ENCODE measurements at places on chromosomes 1 and 21.

DNA sequence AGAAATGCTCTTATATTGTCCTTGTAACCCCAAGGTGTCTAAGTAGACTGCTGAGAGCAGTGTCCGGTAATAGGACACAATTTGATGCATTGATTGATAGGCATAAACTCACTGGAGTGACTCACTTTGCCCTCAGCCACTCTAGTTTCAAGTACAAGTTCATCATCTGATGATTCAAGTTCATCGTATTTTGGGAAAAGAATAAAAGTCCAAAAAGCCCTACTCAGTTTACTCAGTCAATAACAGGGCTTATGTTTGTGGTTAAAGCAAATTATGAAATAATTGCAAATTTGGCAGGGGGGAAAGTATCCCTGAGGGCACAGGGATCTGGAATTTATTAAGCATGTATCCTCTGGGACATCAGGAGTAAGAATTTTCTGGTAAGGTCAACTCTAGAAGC lies 7.6 kb upstream of the ATF3 start:
- no peak for DNase-seq

DNA sequence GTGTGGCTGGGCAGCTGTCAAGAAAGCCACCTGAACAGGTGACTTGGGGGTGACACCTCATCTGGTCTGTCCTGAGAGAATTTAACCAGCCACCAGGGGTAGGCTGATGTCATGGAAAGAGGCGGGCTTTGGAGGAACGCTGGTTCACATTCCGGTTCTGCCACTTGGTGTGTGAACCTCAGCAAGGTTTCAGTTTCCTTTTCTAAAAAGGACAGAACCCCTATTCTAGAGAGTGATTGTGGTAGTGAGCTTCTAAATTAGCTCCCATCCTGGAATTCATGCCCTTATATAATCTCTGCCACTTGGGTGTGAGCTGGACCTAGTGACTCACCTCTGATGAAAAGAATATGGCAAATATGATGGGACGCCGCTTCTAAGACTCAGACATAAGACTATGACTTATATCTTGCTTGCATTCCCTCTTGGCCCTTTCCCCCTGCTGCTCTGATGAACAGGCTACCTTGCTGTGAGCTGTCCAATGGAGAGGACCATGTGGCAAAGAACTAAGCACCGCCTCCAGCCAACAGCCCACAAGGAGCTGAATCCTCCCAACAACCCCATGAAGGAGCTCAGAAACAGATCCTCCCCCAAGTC lies 332.1 kb downstream of the RRAGC start:
- peak; percentile 51 for DNase-seq

- DNase-seq, result no peak
These were observed 31.9 kb downstream of the SPTA1 start for GRCh38 chr1:158654571-158654970.

DNA sequence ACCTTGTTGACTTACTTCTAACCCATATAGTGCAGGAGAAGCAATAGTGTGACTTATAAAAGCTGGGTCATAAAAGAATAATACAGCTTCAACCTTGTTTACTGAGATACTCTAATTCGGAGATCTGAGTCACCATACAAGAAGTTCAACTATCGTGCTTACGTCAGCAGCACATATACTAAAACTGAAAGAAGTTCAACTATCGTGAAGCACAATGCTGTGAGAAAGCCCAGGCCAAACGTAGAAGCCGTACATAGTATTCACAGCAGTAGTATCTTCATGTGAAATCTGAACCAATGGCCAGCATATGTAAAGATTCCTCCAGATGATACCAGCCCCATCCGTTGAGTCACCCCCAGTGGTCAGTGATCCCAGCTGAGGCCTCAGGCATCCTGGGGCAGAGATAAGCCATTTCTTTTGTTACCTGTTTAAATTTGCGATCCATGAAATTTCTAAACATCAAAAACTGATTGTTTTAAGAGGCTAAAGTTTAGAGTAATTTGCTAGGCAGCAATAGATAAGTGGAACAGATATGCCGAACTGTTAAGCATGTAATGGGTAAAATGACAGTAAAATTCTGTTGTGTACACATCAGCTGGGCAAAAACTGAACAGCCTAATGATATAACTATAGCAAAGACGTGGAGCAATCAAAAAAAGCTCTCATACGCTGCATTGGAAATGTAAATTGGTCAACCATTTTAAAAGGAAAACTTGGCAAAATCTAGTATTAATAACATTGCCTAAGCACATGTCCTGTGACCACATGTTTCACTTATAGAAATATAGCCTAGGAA lies 53.9 kb upstream of the SAMD13 start:
- DNase-seq, result peak; percentile 34

GRCh38 chr1:54325703-54326461 lies 80.3 kb downstream of the SSBP3 start:
- DNase-seq, result no peak

DNA sequence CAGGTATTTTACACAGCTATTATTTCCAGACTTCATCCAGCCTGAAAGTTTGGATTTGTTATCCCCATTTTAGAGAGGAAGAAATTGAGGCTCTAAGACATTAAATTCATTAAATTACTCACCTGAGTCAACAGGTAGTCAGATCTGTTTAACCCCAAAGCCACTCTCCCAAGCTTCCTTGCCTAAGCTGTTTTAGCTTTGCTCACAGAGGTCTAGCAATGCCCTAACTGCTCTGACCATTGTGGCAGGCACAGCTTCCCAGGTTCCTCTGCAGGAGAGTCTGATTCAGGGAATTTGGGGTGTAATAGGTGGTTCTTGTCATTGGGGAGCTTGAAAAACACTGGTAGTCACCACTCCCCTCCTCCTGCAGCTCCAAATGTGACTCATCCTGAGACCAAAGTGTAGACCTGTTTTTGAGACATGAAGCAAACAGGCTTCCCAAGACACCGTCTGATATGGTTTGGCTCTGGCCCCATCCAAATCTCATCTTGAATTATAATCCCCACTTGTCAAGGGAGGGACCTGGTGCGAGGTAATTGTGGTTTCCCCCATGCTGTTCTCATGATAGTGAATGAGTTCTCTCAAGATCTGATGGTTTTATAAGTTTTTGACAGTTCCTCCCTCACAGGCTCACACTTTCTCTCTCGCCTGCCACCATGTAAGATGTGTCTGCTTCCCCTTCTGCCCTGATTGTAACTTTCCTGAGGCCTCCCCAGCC lies 142.8 kb upstream of the DNAH14 start:
- no peak for DNase-seq

DNA sequence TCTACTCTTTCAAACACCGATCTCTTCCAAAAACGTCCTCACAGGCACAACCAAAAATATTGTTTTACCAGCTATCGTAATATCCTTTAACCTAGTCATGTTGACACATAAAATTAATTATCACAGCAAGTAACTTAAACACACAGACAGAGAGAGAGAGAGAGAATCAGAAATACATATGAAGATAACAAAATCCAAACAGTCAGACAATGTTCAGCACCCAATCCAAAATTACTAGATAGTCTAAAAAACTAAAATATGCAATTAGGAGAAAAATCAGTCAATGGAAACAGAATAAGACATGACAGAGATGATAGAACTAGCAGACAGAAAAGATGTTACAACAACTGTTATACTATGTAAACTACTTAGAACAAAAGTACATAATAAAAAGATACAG lies 537.7 kb downstream of the LMO4 start:
- no peak for DNase-seq

- no peak for DNase-seq
These were observed 9.7 kb downstream of the MACF1 start for GRCh38 chr1:39214021-39214713.

DNA sequence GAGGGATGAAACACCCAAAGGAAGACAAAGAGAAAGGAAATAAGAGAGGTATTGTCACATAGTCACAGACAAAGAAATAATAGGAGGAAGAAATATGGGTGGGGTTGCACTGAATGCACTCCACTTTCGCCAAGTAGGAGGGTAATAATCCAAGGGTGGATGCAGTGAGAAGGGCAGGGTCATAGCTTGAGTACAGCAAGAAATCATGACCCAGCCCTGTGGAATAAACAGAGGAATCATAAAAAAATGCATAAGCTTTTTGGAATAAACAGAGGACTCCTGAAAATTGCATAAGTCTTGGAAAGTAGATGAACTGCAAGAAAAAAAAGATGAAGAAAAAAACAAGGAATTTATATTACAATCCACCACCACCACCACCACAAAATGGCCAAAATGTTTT lies 53.1 kb upstream of the CD55 start:
- no peak for DNase-seq

Measured in CD4-positive, alpha-beta T cell treated with Interleukin-21 for 1 hour (primary cell).